CD8-positive, alpha-beta memory T cell (primary cell): ENCODE measurements at places on chromosomes 1 and 21.

- DNase-seq = no peak
These were observed 73.7 kb downstream of the KCNN3 start for GRCh38 chr1:154796303-154796892.

GRCh38 chr1:226233806-226234205 lies 10.3 kb downstream of the MIXL1 start:
- no peak for DNase-seq

DNA sequence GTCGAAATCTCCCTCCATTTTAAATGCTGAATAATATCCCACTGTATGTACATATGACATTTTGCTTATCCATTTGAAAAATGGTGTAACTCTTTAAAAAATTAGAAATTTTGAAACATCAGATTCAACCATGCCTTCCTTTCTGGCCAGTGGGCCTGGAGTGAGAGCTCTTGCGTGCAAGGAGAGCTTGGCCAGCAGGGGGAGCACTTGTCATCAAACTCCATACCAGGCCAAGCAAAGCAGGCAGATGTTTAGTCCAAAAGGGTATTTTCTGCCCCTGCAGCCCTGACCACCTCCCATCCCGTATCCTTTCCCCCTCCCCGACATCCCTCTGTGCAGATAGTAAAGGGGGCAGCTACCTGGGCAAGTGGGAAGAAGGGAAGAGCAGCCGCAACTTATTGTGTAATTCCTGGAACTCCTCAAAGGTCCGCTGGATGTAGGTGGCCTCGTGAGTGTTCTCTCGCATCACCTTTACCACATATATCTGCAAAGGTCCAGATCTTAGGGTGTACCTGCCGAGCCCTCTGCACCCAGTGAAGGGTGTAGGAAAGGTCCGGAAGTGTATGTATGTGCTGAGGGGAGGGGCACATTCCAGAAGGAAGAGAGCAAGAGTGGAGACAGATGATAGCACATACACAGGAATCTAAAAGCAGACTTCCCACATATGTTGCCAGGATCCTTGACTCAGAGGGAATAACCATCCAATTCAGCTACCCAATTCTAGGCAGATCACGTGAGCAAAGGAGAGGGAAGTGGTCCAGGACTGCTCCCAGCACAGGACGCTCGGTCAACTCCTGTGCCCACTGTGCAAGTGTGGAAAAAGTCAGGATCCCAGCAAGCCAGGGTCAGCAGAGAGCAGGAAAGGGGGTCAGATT lies 19.9 kb upstream of the PPP1R15B start:
- DNase-seq = peak; percentile 82

GRCh38 chr1:50774759-50775351 lies 185.2 kb downstream of the FAF1 start:
- no peak for DNase-seq

- DNase-seq = no peak
These were observed 28.8 kb downstream of the TAF5L start for GRCh38 chr1:229596925-229597699.

DNA sequence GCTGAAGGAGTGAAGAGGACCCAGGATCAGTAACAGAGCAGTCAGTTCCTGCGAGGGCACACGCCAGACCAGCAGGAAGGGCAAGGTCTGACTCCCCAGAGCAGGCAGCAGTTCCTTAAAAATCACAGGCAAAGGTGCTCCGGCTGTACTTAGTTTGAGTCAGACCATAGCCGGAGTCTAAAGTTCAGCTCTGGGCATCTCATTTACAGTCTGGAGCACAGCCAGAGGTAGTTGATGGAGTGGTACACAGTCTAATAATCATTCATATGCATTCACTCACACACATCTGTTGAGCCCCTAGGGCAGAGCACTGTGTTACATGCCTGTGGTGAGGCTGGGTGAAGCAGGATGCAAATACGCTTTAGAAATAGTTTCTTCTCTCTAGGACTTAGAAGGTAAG lies 7.3 kb upstream of the AMIGO1 start:
- DNase-seq = no peak

DNA sequence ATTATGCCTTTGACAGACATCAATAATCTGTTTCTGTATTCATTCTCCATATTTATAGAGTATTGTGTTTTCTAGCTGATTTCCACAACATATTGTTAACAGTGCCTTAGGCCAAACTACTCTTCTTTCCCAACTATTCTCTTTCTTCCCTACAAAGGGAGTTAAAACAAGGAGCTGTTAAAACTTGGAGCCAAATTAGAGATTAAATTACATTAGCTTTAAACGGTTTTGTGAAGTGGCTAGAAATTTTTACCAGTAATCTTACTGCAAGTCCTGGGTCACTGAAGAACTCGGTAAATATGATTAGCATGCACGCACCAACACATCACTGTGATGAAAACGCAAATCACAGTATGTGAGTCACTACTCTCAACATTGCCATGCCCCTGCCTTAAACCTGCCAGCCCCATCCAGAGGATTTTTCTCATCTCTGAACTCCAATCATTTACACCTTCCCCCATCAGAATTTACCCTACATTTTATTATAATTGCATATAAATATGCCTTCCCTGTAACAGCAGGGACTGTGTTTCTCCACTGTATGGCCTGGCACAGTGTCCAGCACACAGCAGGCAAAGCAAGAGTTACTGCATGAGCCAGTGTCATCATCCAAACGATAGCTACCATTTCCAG lies 1.5 kb upstream of the PRDX6 start:
- DNase-seq = no peak

- DNase-seq = no peak
These were observed 33.8 kb downstream of the NECAP2 start for GRCh38 chr1:16474166-16474800.

- DNase-seq = no peak
These were observed 237.3 kb downstream of the S1PR1 start for GRCh38 chr1:101474039-101474665.

DNA sequence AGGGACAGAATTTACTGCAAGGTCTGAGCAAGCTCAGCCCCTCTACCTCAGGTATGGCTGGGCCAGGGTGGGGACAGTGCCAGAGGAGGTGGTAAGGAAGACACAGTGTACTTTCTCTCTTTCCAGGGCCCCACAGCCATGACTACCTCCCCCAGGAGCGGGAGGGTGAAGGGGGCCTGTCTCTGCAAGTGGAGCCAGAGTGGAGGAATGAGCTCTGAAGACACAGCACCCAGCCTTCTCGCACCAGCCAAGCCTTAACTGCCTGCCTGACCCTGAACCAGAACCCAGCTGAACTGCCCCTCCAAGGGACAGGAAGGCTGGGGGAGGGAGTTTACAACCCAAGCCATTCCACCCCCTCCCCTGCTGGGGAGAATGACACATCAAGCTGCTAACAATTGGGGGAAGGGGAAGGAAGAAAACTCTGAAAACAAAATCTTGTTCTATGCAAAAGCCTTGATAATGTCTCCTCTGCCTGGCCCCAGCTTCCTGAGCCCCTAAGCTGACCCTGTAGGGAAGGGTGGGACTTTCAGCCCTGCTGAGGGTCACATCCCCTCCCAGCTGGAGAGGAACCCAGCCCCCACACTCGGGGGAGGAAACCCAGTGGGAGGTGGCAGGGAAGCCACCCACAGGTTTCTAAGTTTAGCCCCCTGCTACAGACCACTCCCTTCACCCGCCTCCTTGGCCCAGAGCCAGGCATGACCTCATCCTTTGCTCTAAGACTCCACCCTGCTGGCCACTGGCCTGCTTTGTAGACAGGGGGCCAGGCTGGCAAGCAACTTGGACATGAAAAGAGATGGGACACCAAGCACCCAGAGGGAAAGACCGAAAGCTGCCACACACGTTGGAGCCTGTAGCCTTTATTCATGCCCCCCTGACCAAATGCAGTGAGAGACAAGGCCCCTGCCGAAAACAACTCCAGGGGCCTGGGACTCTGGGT lies 6.4 kb downstream of the RHOC start:
- DNase-seq = peak; percentile 61

DNA sequence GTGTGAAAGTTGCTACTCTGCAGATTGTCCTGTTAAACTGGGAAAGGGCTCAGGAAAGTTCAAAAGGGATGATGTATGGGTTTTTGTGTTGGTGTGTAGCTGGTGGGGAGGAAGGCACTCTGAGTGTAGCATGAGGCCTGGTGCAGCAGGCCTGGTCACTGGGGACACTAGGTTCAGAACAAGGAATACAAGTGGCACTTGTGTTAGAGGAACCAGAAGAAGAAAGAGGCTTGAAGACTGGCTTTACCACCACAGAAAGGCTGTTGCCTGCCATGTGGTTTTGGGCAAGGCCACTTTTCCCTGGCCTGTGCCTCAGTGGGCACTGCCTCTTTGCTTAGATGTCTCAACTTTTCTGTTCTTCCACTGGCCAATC lies 122.8 kb downstream of the NOS1AP start:
- no peak for DNase-seq

- DNase-seq = no peak
These were observed 264.6 kb upstream of the PROX1 start for GRCh38 chr1:213723187-213723586.

- DNase-seq = no peak
These were observed 9.8 kb downstream of the BARHL2 start for GRCh38 chr1:90707363-90707710.

DNA sequence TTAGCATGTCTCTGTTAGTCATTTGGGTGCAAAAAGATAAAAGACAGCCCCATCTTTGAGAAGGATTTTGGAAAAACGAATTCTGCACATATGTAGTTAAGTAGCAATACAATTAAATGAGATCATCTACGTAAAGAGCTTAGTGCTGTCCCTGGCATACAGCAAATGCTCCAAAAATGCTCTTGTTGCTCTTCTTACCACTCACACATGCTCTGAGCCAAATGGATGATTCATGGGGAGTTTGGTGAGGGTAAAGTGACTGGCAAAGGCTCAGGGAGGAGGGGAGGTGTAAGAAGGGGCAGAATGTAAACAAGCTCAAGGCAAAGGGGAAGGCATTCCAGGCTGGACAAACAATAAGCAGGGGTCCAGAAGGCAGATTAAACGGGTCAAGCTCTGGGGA lies 191.9 kb downstream of the AK5 start:
- no peak for DNase-seq

- DNase-seq = no peak
These were observed 279.0 kb downstream of the MATN1 start for GRCh38 chr1:30444401-30444800.

DNA sequence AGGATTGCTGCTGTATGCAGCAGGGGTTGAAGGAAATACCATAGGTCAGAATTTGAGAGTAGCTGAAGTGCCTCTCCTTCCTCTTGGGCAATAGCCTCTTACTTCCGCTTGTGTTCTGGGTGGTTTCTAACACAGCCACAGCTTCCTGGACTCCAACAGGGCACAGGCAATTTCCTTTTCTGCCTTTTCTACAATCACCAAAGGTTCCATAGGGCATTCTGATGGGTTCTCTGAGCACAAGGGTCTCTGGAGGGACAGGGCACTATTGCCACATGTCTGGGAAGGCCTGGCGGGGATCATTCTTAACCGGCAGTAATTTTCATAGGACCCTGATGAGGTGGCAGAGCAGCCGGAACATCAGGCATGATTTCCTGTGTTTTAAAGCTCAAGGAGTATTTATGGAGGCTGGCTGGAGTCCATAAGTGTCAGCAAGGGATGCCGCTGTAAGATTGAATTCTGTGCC lies 5.5 kb upstream of the AGTRAP start:
- DNase-seq = peak; percentile 34

GRCh38 chr1:118101515-118101844 lies 83.5 kb downstream of the SPAG17 start:
- no peak for DNase-seq

GRCh38 chr21:39633770-39634181 lies 21.0 kb downstream of the B3GALT5 start:
- DNase-seq = no peak

DNA sequence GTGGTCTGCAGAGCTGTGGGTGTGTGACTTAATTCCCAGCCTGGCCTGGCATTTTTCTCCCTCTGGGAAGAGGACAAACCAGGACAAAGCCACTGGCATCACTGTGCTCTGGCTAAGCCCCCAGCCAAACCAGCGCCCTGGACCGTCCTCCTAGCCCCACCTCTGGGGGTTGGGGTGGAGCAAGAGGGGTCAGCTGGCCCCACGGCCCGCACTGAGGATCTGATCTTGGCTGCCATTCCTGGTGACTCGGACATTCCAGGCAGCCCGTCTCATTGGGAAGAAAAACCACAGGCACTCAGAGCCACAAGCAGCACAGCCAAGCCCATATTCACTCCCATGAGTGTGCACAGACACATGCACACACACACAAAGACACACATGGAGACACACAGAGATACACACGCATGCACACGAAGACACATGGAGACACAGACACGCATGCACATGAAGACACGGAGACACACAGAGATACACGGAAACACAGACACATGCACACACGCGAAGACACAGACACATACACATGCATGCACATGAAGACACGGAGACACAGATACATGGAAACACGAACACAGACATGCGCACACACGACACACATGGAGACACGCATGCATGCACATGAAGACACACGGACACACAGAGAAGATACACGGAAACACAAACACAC lies 2.3 kb upstream of the MXRA8 start:
- DNase-seq = no peak

DNA sequence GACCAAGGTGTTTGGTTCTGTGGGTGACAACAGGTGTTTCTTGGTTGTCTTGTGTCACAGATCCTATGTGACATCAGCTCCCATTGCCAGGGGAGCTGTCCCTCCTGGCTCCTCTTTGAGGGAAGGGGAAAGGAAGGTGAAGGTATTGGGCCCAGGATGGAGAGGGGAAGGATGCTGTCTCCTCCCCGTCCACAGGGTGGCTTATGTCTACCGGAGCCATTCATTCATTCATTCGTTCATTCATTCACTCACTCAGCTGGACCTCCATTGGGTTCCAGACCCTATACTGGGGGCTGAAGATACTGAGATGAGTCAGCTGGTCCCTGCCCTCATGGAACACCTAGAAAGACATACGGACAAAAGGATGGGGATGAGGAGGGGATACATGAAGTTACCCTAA lies 38.9 kb downstream of the EPHB2 start:
- no peak for DNase-seq

DNA sequence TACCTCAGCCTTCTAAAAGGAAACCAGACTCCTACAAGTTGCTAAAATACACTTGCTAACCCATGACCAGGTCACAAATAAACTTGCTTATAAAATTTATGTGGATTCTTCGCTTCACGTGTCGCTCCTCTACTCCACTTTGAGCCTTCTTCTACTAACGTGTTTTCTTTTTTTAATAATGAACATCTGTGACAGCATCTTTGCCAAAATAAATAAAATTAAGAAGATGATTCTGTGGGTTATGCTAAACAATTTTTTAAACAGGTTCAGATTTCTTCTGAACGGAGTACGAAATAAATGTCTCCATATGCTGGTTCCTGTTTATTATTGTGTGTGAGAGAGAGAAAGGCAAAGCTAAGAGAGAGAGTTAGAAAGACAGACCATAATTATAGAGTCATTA lies 735.8 kb downstream of the LTN1 start:
- no peak for DNase-seq

DNA sequence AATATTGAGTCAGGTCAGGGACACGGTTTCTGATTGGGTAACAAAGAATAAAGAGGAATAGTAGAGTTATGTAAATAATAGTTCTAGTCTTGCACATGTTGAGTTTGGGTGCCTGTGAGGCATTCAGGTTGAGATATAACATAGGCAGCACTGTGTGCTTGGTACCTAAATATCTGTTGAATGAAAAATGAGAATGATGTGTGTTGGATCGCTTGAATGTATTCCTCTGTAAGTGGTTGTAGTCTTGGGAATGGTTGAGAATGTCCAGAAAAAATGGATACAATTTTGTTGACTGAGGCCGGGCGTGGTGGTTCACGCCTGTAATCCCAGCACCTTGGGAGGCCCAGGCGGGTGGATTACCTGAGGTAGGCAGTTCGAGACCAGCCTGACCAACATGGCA lies 116.3 kb upstream of the HNRNPU start:
- no peak for DNase-seq
